ENCODE measurements at places on chromosomes 3 and 15.

DNA sequence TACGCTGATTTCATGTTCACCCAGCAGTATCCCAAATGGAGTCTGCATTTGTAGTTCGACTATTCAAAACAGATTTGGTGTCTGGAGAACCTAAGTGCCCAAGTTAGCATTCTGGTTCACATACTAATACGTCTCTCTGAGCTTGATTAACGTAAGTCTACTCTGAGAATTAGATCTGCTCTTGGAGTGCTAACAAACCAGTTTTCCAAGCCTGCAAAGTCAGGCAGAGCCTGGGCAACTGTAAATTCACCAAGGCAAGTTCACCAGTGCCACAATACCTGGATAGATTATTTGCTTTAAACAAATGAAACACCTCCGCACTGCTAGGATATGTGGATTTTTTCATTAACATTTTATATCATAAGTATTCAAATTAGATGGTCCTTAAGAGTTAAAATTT lies 912.6 kb downstream of the ROBO1 start:
- no peak for DNase-seq

GRCh38 chr3:124802702-124803101 lies 72.5 kb downstream of the UMPS start:
- no peak for DNase-seq

- DNase-seq = no peak
These were observed 1.4 kb downstream of the ZNF609 start for GRCh38 chr15:64461721-64462162.

- DNase-seq = peak; percentile 88
These were observed 134.4 kb upstream of the DAZL start for GRCh38 chr3:16739541-16740105.

GRCh38 chr15:54082836-54083492 lies 104.7 kb downstream of the UNC13C start:
- DNase-seq = no peak

DNA sequence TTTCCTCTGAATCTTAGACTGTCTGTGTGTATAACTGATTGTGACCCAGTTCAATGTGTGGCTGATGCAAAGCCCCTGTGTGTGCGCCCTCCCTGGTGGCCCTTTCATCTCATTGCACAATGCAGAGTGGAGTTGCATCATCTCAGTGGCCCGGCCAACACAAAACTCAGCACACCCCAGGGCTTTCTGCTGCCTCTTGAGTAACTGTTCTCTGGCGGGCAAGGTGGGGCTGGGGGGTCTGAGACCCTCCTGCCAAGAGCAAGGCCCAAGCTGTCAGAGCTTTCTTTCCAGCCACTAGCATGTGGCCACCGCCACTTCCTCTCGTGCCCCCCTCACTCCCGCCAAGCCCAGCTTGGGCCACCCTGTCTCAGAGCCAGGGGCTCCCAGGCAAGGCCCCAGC lies 80.7 kb upstream of the ALDH1L1 start:
- peak; percentile 69 for DNase-seq

- no peak for DNase-seq
These were observed 123.4 kb upstream of the PRR20G start for GRCh38 chr3:127411083-127411727.

DNA sequence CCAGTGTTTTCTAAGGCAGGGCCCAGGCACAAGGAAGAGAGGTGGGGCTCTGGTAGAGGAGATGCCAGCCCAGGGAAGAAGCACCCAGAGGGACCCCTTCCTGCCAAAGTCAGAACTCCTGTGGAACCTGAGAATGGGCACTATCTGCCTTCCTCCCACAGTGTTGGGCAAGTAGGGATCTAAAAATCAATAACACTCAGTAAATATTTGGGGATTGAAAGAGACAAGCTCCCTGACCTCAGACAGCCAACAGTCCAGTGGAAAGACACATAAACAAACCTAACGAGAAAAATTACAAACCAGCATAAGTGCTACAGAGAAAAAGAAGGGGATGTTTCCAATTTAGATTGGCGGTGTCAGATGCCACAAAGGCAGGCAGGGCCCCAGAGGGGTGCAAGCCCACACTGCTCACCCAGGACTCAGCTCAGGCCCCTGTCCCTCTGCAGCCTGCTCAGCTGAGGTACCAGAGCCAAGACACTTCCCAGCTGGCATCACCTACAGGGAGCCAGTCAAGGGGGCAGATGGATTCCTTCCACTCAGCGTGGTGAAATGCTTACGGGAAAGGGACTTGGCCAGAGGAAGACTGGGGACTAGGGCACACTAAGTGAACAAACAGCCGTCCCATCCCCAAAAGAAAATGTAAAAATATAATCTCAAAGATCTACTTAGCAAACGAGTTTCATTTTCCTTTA lies 15.9 kb downstream of the ADCY5 start:
- no peak for DNase-seq

- DNase-seq = no peak
These were observed 52.5 kb upstream of the SUCLG2 start for GRCh38 chr3:67706934-67707333.

DNA sequence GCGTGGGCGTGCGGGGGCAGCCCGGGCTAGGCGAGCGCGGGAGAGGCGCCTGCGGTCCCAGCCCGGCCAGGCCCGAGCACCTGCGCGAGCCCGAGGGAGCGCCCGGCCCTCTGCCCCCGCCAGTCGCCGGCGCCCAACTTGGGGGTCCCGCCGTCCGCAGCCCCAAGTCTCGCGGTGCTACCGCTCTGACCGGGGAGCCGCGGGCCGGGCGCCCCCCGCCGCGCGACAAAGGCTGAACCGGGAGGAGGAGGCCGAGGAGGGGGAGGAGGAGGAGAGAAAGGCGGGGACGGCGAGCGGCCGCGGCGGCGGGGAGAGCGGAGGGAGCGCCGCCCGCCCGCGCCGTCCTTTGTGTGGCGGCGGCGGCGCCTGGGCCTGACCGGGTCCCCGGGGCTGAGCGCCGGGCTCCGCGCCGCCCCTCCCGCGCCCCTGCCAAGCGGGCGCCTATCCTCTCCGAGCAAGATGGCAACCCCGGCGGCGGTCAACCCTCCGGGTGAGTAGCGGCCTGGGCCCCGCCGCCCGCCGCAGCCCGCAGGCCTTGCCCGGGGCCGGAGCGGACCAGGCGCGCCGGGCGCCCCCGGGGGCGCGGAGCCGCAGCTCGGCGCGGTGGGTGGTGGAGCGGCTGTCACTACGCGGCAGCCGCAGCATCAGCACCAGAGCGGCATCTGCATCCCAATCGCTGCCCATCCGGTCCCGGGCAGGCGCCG lies at the start of gene ARNT2:
Gene ARNT2 (plus strand): TSS at position 326 of the 704 bp plus-strand sequence. CDS start 134 bp downstream, at position 460.
- no peak for DNase-seq

DNA sequence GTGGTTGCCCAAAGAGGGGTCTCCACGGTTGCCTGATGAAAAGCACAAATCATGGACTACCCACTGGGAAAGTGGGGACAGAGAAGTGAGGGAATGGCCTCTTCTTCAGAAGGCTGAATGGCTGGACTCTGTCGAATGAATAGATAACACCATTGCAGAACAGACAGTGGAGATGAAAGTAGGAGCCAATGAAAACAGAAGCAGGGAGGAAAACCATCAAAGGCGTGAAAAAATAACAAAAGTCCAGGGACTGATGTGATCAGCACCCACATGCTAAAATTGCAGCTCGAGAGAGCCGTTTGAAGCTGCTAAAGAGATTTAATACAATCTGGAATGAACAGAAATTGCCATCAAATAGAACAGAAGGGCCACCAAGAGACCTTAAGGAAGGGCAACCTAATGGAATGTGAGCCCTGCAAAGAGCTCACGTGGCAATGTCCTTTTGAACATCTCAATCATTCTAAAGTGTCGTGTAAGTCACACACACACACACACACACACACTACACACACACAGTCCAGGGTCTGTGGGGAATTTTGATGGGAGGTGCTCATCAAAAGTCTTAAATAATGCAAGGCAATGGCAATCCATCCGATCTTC lies 130.9 kb upstream of the ICE2 start:
- DNase-seq = no peak

- DNase-seq = peak; percentile 99
These were observed 52.4 kb downstream of the VGLL3 start for GRCh38 chr3:86938416-86939105.

DNA sequence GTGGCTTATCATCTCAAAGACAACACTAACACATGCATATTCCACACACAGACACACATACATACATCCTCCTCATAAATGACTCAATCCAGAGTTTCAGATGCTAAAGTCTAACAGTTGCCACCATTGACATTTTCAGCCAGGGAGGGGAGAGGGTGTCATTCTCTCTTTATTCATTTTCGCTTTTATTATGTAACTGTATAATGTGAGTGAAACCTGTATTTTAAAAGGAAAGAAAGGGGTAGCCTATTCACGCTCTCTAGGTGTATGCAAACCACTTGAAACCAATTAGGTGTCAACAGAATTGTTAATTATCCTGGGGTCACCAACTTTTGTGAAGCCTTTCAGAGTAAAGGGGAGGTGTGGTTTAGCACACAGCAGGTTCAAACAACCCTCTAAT lies 1282.9 kb downstream of the ROBO2 start:
- no peak for DNase-seq

DNA sequence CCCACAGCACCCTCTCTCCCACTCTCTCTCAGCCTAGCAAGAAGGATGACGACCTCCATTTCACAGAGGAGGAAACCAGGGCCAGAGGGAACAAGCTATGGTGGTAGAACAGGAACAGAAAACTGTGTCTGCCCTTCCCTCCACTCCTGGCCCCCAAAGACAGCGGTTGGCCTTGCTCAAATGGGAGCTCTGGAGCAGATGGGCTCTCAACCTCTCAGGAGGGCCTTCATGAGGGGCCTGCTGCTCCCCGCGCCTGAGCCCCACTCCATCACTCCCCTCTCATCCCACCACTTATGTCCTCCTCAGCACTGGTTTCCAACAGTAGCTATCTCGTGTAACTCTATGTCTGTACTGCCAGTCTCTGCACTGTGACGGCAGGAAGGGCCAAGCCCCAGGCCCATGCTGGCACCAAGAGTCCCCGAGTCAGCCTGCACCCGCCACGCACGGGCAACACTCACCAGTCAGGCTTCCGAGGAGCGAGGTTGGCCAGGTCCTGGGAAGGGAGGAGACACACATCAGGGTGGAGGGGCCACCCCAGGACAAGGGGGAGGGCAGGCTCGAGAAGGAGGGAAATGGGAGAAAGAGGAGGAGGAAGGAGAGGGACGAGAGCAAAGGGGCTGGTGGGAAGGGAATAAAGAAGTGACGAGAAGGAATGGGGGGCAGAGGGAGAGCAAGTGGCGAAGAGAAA lies 45.5 kb downstream of the PTH1R start:
- DNase-seq = no peak

DNA sequence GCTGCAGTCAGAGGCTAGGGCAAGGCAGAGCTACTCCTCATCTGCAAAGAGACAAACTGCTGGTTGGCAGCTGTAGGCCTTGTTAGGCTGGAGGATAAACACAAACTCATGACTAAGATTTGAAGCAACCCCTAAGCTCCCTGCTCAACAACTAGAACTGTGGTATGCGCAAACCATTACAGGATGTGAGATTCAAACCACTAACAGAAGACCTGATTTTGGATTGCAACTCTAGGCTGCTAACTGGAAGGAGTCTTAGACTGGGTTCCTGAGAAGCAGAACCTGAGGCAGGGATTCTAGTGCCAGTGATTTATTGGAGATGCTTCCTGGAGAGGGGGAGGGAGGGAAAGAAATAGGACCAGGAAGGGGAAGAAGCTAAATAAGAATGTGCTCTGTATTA lies 22.5 kb downstream of the CCR4 start:
- no peak for DNase-seq

GRCh38 chr3:3157484-3157883 lies 22.0 kb downstream of the CRBN start:
- DNase-seq = no peak

DNA sequence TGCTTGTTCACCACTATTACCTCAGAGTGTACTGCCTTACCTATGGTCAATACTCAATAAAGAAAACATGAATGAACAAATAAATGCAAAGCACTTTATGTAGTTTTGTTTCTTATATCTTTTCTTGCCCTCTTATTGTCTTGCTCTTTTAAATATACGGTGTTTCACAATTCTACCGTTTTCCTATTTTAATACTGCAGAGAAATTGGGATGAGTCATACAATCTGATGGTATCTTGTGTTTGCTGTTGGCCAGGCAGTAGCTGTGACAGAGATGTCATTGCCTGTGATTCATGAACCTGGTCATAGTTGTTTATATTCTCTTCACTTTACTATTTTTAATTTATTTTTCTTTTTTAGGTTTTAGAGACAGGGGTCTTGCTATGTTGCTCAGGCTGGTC lies 48.3 kb downstream of the SERP1 start:
- no peak for DNase-seq

DNA sequence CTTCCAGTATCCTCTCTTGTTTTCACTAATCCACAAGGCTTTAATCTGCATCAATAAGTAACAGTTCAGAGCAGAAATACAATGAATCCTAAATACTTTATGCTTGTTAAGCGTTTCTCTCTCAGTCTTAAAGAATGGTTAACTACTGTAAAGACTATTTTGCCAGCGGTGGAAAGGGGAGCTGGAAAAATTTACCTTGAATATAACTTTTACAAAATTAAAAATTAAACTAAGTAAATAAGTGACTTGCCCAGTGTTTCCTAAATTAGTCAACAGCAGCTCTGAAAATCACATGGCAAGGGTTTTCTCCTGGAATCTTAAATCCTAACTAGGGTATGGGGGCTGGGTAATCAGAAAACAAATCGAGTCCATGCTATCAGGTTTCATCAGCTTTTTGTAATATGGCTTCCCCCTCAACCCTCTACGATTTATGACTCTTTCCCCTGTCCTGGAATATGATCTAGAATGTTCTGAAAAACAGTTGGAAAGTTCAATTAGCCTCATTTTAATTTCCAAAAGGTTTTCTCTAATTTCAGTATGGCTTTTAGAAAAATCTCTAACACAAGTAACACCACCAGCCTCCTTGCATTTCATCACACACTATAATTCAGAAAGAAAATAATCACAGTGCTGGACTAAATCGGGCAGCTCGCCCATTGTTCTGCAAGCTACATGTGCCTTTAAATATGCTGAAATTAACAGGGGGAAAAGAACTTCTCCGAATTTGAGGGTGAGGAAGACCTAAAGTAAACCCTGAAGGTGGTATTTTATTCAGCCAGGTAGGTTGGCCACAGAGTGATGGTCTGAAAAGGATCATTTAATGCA lies 133.5 kb downstream of the ADAMTS9 start:
- no peak for DNase-seq

- DNase-seq = no peak
These were observed 2.5 kb downstream of the CLDN11 start for GRCh38 chr3:170421111-170421641.

- DNase-seq = peak; percentile 87
These were observed 25.6 kb upstream of the VPS8 start for GRCh38 chr3:184786280-184786941.

GRCh38 chr15:76447728-76448441 lies 111.3 kb downstream of the ISL2 start:
- DNase-seq = no peak

DNA sequence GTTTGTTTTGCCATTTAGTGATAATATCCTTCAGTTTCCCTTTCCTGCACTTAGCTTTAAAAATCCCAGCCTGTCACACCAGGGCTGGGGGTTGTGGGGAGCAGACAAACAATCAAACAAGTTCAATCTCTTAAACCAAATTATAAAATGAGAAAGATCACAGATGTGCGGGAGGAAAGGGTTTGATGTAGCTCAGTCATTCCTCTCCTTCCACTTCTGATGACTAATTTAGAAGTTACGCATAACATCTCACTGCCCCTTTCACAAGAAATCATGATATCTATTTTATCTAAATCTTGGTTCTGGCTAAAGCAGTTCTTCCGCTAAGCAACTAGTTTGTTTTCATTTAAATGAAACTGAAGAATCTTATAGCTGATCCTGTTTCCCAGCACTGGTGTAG lies 34.1 kb upstream of the ATG7 start:
- peak; percentile 82 for DNase-seq

- no peak for DNase-seq
These were observed 109.9 kb downstream of the DNAJB8 start for GRCh38 chr3:128356822-128357221.

All from fibroblast of skin of left quadriceps (primary cell).